ENCODE measurements at places on chromosomes 4 and X.

GRCh38 chr4:88999392-88999930 is 57.5 kb downstream of the FAM13A start:
- DNase-seq: no peak

DNA sequence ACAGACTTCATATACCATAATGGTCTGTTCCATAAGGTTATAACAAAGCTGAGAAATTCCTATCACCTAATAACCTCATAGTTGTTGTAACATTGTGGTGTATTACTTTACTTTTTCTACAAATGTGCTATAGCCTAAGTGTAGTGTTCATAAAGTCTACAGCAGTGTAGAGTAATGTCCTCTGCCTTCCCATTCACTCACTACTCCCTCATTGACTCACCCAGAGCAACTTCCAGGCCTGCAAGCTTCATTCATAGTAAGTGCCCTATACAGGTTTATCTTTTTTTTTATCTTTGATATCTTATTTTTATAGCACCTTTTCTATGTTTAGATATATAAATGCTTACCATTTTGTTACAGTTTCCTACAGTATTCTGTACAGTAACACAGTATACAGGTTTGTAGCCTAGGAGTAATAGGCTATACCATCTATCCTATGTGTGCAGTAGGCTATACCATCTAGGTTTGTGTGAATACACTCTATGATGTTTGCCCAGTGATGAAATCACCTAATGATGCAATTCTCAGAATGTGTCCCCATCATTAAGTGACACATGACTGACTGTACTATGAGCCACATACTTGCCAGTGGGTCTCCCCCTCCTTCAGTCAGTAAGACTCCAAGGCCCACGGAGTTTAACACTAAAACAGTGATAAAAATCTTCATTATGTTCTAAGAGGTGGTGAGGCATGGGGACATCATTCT is 299.9 kb downstream of the UNC5C start:
- DNase-seq: no peak

DNA sequence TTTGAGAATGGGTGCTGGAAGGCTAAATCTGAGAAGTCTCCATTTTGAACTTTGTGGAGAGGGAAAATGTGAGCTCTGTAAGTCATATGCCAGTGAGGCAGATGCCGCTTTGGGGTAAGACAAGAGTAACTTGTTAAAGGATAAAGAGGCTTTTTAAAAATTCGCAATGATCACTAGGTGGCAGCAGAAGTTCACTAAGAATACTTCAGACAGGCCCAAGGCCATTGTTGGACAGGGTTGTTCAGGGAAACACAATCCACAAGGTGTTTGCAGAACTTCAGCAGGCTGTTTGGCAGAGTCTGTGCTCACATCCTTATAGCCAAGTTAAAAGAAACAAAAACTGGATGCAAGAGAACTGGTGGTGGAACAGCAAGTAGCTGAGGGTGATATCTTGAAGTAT is 13.7 kb upstream of the PIGA start:
- no peak for DNase-seq

GRCh38 chr4:55979562-55979961 is 30.8 kb downstream of the CEP135 start:
- no peak for DNase-seq

GRCh38 chr4:128831531-128832242 is 22.2 kb downstream of the JADE1 start:
- DNase-seq: no peak

Measured in activated CD8-positive, alpha-beta memory T cell treated with anti-CD3 and anti-CD28 coated beads for 1 hour (primary cell).